ENCODE measurements at places on chromosomes 7 and 10. TPM values are rescaled to one million over a fixed set of nuclear protein-coding genes. Genes with fewer than 3 reads are reported as not detected.

The CPA1 gene
- total RNA-seq, result 0.34 TPM

The IDI2 gene
- not detected for total RNA-seq

- no peak for DNase-seq
Observed at GRCh38 chr7:159191236-159191635, 46.6 kb upstream of the VIPR2 start.

The HOXA2 gene
- total RNA-seq, result 1.4 TPM

DNA sequence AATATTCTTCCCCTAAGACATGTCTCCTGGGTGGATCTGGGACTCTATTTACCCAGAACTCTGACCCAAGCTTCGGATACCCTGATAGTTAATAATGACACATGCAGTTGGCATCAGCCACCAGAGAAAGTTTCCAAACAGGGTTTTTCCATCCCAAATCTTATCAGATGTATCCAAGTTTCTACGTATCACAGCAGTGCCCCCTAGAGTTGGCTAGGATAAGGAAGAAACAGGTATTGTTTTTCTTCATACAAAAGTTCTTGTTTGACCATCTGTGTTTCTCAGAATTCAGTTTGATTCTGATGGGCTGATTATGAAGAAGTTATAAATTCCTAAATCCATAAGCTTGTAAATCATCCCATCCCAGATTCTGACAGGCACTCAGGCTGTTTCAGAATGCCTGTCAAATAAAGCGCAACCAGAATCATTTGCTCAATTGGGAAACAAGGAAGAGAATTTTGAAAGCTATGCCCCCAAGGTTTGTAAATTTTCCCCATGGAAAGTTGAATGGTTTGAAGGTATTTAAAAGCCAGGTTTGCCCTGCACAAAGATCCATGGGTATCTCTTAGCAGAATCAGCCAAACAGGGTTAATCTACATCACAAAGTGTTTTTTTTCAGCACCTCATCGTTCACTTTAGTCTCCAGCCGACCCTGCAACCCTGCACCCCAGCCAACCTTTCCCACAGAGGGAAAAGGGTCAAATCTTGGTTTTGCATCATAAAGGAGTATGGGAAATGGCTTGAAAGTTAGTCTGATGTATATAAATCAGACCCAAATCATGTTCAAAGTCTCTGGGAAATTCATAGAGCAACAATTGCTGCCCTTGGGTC, 47.4 kb downstream of the NRAP start:
- peak; percentile 16 for DNase-seq

GRCh38 chr10:121633056-121633455, 34.8 kb upstream of the FGFR2 start:
- no peak for DNase-seq

- DNase-seq, result no peak
Observed at GRCh38 chr10:84397735-84398144, 69.4 kb downstream of the CCSER2 start.

DNA sequence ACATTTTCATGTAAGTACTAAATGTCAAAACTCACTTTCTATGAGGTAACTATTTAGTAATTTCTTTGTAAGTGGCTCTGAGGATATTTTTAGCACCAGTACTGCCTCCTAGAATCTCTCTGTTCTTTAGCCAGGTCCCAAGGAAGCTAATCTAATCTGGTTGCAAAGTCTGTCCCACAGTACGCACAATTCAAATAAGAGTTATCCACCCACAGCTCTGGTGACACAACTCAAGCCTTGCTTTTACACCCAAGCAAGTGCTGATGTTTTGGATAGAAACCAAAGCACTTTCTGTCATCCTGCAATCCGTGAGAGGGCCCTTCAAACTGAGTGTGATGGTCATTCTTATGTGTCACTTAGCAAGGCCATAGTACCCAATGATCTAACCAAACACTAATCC, 14.5 kb downstream of the GIMAP5 start:
- no peak for DNase-seq

GRCh38 chr7:100465702-100466311, 1.7 kb upstream of the SPACDR start:
- DNase-seq, result peak; percentile 68

- DNase-seq, result peak; percentile 83
Observed at GRCh38 chr7:4631380-4632179, 50.5 kb upstream of the FOXK1 start.

DNA sequence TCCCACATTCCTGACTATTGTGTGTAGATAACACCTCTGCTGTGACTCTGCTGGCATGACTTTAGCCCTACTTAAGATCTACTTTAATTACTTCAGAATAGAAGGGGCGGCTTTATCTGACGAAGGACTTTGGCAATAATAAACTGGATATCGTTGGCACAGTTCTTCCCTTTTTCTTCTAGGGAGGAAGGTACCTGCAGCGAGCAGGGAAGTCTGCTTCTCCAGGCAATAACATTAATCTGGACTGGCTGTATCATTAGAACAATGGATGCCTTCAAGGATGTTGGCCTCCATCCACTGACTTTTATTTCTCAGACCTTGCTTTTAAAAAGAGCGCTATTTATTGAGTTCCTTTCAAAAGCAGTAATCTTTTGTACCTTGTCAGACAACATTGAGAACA, 172.6 kb upstream of the THSD7A start:
- DNase-seq, result no peak

The ORAI2 gene
- 38.2 TPM for total RNA-seq

The BEND7 gene
- 12.8 TPM for total RNA-seq

- DNase-seq, result no peak
Observed at GRCh38 chr10:31173752-31174151, 142.1 kb upstream of the ZNF438 start.
